ENCODE measurements at places on chromosomes 5 and 9.
A peak's percentile ranks its signal among the peaks of the same experiment; 100 is the strongest.

DNA sequence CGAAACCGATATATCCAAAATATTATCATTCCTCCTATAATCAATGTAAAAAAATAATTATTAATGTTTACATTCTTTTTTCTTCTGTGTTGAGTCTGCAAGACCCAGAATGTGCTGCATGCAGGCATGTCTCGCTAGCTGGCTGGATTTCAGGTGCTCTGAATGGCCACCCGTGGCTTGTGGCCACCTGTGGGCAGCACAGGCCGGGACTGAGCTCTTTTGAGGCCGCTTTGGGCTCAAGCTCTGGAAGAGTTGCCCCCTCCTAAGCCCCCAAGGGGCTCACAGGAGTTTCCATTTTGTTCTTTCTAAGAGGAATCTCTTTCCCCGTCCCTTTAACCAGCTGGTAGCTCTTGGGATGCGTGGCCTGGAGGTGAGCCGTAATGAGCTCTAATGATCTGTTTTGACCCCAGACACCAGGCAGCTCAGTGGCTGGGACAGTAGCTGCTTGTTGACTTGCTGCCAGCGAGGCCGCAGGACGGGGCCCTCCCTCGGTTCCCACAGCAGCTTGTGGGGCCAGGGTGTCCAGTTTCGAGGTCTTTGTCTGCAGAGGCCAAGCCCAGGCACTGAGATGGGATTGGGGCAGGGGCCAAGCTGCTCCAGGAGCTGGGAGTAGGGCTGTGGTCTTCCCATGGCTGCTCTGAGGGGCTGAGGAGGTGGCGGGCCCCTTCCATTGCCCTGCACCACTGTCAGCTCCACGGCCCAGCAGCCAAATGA is 20.8 kb downstream of the ASS1 start:
- DNase-seq, result no peak

GRCh38 chr5:40121236-40121635 is 558.5 kb upstream of the PTGER4 start:
- DNase-seq, result no peak

GRCh38 chr5:172549696-172550095 is 91.4 kb upstream of the NEURL1B start:
- DNase-seq, result no peak

- DNase-seq, result no peak
Measured at GRCh38 chr9:35748242-35748857, 678 bp downstream of the GBA2 start.

- DNase-seq, result no peak
Measured at GRCh38 chr5:25618821-25619220, 974.0 kb upstream of the CDH10 start.

DNA sequence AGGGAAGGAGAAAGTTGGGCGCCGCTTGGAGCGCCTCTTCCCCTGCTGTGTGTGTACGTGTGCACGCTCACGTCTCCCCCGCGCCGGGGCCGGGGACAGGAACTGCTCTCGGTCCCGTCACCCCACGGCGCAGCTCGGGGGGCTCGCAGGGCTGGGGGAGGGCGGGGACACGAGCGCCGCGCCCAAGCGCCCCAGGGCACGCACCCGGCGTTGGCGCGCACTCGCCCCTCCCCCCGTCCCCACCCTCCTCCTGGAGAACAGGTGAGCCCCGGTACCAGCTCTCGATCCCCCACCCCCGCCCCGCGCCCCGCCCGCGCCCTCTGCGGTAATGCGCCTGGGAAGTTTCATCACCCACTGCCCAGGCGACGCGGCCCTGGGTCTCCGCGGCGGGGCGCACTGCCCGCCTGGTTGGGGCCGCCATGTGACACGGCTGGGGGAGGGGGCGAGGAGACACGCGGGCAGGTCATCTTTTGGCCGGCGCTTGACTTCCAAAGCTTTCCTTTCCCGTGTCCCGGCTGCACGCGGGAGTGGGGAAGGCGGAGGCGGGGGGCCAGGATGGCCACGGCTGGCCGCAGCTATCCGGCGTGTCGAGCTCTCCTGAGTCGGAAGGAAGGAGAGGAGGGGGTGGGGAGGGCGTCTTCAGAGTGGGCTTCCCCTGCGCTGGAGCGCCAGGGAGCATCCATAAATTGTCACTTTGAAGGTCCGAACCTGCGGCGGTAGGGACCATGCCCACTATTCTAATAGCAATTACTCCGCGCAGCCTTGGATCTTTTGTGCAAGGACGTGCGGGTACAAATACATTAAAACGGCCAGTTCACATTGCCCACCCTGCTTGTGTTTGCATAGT is 1.5 kb upstream of the STC2 start:
- DNase-seq, result no peak

DNA sequence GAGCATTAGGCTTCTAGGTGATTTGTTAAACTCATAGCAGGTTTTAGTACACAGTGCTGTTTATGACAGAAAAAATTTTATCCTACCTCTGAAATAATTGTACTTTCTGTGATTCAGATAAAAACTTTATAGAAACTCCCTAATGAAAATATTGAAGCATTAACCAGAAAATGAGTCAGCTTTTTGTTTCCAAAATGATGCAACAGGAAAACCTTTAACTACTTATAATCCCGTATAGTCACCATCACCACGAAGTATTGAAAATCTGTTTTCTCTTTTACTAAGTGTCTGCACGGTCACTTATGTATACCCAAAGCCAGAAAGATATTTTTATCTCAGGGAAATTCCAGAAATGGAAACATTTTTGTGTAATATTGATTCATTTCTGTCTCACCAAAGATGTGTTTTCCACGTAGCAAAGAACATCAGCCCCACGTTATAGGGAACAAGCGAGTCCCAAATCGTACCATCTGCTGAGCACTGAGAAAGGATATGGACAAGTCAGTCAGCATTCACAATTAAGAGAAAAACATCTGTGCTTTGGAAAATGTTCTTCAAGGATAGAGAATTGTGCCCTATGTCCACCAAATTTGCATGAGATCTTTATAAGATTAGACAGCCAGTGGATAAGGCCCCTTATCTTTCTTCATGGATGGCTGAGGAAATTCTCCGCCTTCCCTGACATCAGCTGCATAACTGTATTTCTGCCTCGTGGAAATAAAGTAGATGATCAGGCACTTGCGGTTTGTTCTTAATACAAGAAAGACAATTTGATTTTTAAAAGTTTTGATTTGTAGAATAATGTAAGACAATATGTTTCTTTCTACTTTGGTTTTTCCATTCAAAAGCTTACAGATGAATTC is 41.9 kb downstream of the TNFAIP8 start:
- DNase-seq, result peak; percentile 12

GRCh38 chr9:37486616-37487548 is 1.1 kb downstream of the POLR1E start:
- peak; percentile 33 for DNase-seq

- no peak for DNase-seq
Measured at GRCh38 chr5:111447822-111448221, 64.5 kb downstream of the STARD4 start.

DNA sequence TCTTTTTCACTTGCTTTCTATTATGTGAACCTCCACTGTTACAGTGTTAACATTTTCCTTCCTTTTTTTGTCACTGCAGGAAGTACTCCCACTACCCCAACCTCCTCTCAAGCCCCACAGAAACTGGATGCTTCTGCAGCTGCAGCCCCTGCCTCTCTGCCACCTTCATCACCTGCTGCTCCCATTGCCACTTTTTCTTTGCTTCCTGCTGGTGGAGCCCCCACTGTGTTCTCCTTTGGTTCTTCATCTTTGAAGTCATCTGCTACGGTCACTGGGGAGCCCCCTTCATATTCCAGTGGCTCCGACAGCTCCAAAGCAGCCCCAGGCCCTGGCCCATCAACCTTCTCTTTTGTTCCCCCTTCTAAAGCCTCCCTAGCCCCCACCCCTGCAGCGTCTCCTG is 18.8 kb downstream of the NUP214 start:
- DNase-seq, result no peak

DNA sequence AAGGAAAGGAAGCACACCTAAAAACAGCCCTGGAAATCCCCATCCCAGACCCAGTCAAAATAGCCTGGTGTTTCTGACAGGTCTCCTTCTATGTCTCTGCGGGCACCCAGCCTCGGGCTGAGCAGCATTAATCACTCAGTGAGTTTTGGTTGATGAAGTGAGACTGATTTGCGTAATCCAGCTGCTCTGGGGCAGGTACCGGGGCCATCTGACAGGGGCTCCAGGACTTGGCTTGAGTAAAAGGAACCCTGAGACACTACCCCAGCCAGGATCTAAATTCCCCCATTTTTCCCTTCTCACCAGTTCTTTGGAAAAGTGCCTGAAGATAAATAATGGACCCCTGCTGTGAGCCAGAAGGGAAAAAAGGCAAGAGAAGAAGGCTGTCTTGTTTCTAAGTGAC is 596 bp downstream of the SLC28A3 start:
- peak; percentile 33 for DNase-seq

DNA sequence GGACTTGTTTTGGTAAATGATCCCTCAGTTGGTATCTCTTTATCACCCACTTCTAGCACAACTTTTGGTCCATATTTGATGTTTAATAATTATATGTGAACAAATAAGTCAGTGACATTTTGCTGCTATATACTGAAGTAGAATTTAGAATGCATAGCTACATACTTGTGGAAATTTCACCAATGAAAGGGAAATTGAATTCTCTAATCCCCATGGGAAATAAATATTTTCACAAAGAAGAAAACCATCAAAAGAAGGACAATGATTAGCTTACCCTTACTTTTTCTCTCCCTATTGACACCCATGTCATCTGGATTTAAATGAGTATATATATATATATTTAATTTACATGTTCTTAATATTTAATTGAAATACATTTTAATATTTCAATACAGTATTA is 94.3 kb upstream of the DAB2 start:
- DNase-seq, result no peak

DNA sequence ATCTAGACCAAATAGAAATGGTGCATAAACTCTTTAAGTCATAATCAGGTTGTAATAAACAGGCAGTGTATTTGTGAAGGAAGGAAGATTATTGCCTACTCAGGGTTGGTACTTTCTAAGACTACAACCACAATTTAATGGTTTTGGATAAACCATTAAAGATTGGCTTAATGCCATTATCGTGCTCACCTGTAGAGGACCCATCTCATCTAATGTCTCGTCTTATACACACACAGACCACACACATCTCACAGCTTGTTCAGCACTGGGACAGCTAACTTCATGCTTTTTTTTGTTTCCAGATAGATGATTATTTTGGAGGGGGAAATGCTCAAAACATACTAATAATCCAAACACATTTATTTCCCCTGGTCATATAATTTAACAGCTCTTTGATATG is 175.7 kb upstream of the SLC12A2 start:
- no peak for DNase-seq

DNA sequence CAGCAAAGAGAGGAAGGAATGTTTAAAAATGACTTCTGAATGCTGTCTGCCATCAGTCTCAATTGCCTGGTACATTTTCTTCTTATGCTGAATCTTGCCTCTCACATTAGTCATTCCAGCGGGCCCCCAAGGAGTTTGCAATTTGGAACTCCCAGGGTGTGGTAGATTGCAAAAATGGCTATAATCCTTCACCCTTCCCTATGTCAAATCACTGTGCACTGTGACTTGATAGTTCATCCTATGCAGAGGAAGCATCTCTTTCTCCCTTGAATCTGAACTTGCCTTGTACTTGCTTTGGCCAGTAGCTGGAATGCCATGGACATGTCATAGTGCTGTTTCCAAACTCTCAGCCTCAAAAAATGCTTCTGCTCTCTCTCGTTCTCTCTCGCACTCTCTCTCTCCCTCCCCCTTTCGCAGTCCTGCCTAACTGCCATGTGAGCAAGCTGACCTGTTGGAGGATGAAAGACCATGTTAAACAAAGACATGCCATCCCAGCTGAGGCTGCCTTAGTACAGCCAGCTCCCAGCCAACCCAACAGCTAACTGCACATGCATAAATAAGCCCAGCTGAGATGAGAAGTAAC is 284.0 kb upstream of the TLE4 start:
- no peak for DNase-seq

- peak; percentile 46 for DNase-seq
Measured at GRCh38 chr5:10468256-10468655, 26.6 kb downstream of the ROPN1L start.

DNA sequence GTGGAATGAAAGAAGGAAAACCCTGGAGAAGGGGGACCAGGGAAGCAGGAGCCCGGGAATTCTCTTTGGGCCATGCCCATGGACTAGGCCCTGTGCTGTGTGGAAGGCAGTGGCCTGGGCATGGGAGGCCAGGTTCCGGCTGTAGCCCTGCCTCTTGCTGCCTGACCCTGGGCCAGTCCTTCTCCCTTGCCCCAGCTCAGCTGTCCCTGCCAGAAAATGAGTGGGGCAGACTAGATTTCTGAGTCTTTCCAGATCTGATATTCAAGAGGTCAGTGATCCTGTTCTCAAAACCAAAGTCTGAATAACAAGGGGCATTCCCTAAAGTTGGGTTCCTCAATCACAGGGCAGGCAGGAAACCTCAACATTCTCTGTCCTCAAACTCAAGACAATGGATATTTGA is 24.8 kb upstream of the CORO2A start:
- DNase-seq, result no peak

- no peak for DNase-seq
Measured at GRCh38 chr5:80143491-80143890, 108.3 kb downstream of the THBS4 start.
